AG09309 (cell line): ENCODE measurements at places on chromosomes 6 and 20.

GRCh38 chr6:139580592-139581484, 206.4 kb upstream of the CITED2 start:
- no peak for DNase-seq

DNA sequence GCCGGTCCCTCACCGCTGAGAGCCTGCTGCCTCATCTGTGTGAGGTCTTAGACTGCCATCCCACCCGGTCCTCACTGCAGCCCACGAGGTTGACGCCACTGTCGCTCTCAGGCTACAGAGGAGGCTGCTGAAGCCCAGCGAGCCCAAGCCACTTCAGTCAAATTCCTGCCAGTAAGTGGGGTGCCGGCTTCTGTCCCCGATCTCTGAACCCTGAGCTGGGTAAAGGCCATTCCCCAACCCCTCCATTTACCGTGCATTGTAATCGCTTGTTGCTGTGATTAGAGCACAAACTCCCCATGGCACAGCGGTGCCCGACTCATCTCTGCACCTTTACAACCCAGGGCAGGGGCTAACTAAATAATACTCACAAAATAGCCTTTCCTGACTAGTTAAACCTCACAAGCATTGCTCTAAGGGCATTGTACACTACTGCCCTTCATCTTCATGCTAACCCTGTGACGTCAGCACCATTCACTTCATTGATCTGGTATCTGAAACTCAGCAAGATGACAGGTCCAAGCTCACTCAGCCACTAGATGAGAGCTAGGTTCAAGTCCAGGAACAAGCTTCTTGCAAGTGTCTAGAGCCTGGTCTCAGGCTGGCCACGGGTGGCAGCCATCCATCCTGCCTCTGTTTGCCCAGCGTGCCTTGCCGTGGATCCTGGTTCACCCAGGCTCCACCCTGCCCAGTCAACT, 122.7 kb downstream of the BCAS1 start:
- DNase-seq, result no peak

- DNase-seq, result no peak
Observed at GRCh38 chr6:53244958-53245357, 96.3 kb upstream of the GCM1 start.

DNA sequence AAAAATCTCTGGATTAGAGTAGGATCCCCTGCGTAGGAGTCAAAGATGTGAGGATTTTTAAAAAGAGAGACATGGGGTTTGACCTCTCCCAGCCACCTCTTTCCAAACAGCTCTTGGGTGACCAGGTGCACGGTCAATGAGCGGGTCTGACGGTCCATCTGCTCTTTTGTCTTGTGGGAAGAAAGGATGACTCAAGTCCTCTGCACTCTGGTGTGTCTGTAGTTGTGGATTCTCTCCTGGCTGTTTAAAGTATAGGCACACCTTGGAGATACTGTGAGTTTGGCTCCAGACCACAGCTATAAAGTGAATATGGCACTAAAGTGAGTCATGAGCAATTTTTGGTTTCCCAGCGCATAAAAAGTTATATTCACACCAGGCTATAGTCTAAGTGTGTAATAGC, 209.8 kb downstream of the BMP7 start:
- DNase-seq, result no peak

GRCh38 chr6:72619883-72620696, 1.8 kb upstream of the KCNQ5 start:
- DNase-seq, result no peak

GRCh38 chr6:56807989-56808337, 146.9 kb upstream of the BEND6 start:
- no peak for DNase-seq

DNA sequence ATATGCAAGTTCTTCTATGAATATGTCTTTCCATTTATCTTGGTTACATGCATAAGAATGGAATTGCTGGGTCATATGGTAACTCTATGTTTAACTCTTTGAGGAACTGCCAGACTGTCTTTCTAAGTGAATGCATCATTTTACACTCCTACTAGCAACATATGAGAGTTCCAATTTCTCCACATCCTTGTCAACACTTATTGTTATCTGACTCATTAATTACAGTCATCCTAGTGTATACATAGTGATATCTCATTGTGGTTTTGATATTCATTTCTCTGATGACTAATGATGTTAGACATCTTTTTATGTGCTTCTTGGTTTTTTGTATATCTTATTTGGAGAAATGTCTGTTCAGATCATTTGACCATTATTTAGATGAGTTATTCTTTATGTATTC, 96.7 kb upstream of the LAMP5 start:
- no peak for DNase-seq

DNA sequence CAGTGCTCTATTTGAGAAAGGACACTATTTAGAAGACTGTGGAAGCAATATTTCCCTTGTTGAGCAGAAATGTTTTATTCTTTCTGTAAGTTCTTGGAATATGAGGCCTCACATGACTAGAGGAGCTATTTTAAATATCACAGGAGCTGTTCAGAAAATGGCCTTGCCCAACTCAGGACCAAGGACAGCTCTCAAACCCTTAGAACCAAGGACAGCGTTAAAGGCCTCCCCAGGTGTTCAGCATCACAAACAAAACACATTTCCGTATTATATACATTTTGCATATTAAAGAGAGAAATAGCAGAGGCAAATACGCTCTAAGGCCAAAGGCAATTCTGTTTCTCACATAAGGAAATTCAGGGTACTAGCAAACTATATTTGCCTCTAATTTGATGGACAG, 631.4 kb downstream of the CDH26 start:
- DNase-seq, result no peak

GRCh38 chr6:153989989-153990388, 49.1 kb upstream of the OPRM1 start:
- DNase-seq, result no peak

DNA sequence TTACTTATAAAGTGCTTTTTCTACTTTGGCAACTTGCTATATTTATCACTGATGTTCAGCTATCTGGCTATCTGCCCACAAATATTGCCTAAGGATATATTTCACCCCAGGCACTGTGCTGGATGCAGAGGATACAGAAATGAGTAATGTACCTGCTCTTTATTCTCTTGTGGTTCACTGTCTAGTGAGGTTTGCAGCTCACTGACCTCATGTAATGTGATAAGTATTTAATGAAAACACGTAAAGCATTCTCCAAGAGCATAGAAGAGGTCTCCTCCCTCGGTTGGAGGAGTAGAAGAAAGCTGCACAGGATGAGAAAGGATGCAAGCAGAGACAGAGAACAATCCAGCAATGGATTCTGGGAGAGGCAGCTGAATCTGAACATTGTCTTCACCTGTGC, 610.7 kb downstream of the CBLN4 start:
- DNase-seq, result no peak

DNA sequence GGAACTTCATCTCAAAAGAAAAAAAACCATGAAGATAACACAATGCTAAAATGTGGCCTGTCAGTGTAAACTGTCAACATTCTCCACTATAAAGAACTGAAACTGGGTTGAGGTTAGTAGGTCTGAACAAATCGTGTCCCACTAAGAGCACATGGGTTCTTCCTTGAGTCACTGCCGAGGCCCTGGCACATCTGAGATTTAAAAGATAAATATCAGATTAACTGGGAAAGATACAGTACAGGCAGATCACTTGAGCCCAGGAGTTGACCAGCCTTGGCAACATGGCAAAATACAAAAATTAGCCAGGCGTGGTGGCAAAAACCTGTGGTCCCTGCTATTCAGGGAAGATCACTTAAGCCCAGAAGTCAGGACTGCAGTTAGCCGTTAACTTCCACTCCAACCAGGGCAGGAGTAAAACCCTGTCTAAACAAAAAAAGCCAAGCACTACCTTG, 5.6 kb downstream of the EEF1A1 start:
- DNase-seq, result no peak

GRCh38 chr20:54668271-54669039, 193.1 kb downstream of the DOK5 start:
- DNase-seq, result no peak

DNA sequence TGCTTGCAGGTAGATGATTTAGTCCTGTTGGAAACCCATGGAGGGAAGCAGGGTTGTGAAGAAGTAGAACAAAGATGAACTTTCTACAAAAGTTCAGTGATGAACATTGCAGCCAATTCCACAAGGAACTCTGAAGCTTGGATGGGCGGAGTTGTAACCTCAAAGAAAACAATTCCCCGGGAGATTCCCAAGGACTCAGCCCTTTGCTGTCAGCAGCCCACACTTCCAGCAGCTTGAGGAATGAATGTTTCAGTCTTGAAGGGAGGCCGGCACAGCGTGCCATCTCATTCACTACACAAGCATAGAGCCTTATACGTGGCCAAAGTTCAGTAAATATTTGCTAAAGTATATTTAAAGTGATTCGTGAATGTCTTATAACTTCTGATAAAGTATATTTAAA, 269.4 kb downstream of the NKAIN2 start:
- no peak for DNase-seq

DNA sequence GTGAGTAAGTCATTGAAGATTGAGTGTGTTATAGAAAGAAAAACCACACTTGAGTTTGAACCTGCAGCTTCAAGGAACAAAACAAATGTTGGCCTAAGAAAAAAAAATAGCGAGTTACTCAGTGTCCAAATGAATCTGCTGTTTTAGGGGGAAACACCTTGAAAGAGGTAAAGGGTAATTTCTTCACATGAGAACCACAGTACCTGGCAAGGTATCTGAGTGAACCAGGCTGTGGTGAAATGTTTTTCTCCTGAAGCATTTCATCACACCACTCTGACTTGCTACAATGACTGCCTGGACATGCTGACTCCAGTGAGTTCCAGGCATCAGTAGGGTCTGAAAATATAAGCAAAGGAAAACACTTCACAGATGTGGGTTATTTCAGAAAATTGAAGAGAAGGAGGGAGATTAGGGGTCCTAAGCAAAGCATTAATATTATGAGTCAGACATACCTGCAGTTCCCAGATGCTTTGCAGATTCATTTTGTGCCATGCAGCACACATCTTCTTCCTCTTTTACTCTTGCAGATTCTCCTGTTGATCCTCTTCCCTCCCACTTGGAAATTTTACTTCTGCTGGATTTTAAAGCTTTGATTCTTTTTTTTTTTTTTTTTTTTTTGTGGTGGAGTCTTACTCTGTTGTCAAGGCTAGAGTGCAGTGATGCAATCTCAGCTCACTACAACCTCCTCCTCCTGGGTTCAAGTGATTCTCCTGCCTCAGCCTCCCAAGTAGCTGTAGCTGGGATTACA, 206.2 kb upstream of the SGK1 start:
- no peak for DNase-seq

DNA sequence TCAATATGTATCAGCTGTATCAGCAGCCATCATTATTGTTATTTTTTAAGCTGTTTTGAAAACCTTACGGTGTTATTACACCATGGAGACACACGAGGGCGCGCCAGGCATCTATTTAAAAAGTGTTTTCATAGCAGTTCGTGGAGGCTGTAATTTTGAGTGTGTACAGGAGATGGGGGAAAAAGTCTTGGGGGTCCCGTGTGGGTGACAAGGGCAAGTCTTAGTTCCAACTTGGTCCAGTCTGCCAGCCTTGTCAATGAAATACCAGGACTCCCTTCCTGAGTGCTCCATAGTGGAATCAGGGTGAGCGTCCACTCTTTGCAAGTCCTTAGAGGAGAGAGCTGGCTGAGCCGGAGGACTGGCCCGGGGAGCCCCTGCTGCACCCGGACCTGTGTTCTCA, 43.3 kb downstream of the SLC2A10 start:
- no peak for DNase-seq

- no peak for DNase-seq
Observed at GRCh38 chr6:6781873-6782227, 193.3 kb downstream of the LY86 start.

GRCh38 chr6:118933855-118934460, 1.0 kb downstream of the MCM9 start:
- DNase-seq, result no peak

- DNase-seq, result no peak
Observed at GRCh38 chr6:41934278-41935192, 7.1 kb downstream of the CCND3 start.

GRCh38 chr6:139742671-139743070, 368.2 kb upstream of the CITED2 start:
- no peak for DNase-seq

- DNase-seq, result no peak
Observed at GRCh38 chr20:52372169-52372568, 180.6 kb upstream of the ZFP64 start.

GRCh38 chr6:36196113-36196879, at the start of gene BRPF3:
BRPF3 (plus strand) TSS chr6:36196744; CDS start chr6:36200323, 3,579 bp downstream.
- no peak for DNase-seq

DNA sequence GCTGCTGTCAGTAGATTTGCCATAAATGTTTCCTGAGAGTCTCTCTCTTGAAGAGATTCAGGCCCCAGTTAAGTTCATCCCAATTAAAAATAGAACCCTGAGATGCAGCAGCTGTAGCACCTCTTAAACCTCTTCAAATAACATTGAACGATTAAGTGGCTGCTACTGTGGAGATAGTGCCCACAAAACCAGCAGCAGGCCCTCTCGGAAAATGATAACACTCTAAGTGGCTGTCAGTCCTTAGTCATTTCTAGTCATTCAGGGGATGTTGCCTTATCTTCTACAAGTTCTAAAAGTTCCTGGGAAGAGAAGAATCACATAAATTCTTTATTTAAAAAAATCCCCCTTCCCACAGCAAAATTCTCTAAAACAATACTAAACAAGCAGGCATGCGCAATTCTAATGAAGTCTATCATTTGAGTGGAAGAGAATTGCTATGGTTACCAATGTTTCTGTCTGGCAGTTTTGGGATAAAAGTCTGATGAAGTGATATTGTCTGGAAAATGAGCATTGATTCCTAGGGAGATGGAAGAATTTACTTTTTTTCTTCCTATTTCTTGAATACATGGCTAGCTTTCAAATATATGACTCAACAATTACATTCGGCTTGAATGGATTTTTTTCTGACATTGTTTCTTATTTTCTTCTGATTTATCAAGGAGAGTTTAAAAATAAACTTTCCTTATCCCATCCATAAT, 131.9 kb downstream of the TRMT11 start:
- no peak for DNase-seq

DNA sequence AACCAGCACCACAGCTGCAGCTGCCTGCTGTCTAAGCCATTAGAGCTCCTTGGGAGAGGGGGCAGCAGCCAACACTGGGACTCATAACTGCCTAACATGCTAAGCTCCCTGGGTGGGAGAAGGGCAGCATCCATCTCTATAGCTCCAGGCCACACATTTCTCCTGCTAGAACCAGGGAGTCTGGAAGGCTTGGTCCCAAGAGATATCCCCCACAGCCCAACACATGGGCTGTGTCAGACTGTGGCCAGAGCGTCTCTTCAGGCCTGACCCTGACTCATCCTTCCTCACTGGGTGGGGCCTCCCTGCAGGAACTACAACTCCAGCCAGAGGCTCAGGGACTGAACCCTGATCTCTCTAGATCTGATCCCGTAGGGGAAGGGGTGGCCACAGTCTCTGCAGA, 411.1 kb downstream of the HDGFL1 start:
- DNase-seq, result no peak
